ENCODE measurements at places on chromosomes 7 and 10. TPM values are rescaled to one million over a fixed set of nuclear protein-coding genes. Genes with fewer than 3 reads are reported as not detected.

The MSRB2 gene
- total RNA-seq = 35.6 TPM

The C10orf62 gene
- total RNA-seq = not detected

The FAM241B gene
- 15.6 TPM for total RNA-seq

The PRLHR gene
- 2.0 TPM for total RNA-seq

The AOAH gene
- total RNA-seq = 4.2 TPM

The IDI2 gene
- not detected for total RNA-seq

The TMEM229A gene
- 9.2 TPM for total RNA-seq

The ATE1 gene
- 72.6 TPM for total RNA-seq

The SRI gene
- total RNA-seq = 220 TPM

The ABCC2 gene
- total RNA-seq = 0.66 TPM

The TAF3 gene
- 15.1 TPM for total RNA-seq

The NPY gene
- total RNA-seq = 26.5 TPM

The PTPRE gene
- total RNA-seq = 42.2 TPM

The CTAGE8 gene
- total RNA-seq = not detected

The AKR1B15 gene
- not detected for total RNA-seq

The CHAT gene
- total RNA-seq = not detected

The ERCC6 gene
- total RNA-seq = 36.0 TPM

The CDC14C gene
- not detected for total RNA-seq

The PCLO gene
- total RNA-seq = 146 TPM

Data from dorsolateral prefrontal cortex (tissue), 122 donors.